ENCODE measurements at places on chromosomes 12 and 14. TPM values are rescaled to one million over a fixed set of nuclear protein-coding genes. Genes with fewer than 3 reads are reported as not detected.

GRCh38 chr12:3553221-3553620 lies 62.2 kb downstream of the PRMT8 start:
- DNase-seq = no peak

DNA sequence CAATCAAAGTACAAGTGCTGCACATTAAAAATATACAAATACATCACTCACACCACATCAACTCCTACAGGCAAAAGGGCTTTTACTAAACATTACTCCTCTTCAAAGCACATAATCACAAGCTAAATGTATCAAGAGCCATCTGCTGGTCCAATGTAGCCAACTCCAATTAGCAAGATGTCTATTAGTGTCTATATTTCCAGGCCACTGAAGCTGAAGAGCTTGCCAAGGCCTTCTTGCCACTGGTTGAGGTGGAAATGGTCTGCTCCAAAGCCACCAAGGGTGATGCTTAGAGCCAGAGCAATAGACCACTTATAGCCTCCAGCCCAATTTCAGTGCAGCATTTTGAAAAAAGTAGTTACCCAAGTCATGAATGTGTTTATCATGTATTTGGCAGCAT lies 54.4 kb downstream of the RASSF9 start:
- DNase-seq = no peak

Gene IFNG-AS1
- polyA plus RNA-seq = 1.7 TPM

- DNase-seq = no peak
Measured at GRCh38 chr12:44431647-44432343, 444.3 kb downstream of the NELL2 start.

GRCh38 chr12:123337070-123337469 lies 27.6 kb downstream of the SBNO1 start:
- no peak for DNase-seq

Gene TSPAN9
- not detected for polyA plus RNA-seq

All from immature natural killer cell (primary cell).